ENCODE measurements at places on chromosomes 6 and 20. TPM values are rescaled to one million over a fixed set of nuclear protein-coding genes. Genes with fewer than 3 reads are reported as not detected.

GRCh38 chr20:35618263-35619131 lies 2.9 kb downstream of the SPAG4 start:
- no peak for DNase-seq

DNA sequence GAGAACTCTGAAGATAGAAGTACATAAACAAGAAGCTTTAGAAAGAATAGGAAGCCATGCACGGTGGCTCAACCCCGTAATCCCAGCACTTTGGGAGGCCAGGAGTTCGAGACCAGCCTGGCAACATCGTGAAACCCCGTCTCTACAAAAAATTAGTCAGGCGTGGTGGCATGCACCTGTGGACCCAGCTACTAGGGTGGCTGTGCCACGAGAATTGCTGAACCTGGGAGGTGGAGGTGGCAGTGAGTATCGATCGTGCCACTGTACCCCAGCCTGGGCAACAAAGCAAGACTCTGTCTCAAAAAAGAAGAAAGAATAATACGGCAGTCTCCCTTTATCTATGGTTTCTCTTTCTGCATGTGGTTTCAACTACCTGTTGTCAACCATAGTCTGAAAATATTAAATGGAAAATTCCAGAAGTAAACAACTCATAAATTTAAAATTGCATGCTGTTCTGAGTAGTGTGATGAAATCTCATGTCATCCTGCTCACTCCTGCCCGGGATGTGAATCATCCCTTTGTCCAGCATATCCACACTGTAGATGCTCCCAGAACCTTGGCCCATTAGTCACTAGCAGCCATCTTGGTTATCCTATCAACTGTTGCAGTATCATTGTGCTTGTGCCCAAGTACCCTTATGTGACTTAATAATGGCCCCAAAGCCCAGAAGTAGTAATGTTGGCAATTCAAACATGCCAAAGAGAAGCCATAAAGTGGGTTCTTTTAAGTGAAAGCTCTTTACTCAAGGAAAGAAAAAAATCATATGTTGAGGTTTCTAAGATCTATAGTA lies 22.1 kb downstream of the DEK start:
- DNase-seq: no peak

- no peak for DNase-seq
These were observed 1103.9 kb upstream of the GJE1 start for GRCh38 chr6:141028791-141029280.

DNA sequence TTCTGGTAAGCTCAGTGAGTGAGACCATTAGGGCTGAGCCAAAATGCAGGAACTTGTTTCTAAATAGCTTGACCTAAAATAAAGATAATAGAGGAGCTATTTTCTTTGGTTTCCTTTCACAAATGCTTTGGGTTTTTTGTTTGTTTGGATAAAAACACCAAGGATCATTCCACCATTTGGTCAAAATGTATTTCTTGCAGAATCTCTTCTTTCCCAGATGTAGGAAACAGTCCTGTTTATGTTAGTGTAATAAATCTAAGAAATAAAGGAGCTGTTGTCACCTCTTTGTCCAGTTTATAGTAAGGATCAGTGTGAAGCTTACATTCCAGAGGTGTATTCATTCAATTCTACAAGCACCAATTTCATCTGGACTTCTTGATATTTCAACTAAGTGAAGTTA lies 297.8 kb downstream of the GJA1 start:
- DNase-seq: no peak

DNA sequence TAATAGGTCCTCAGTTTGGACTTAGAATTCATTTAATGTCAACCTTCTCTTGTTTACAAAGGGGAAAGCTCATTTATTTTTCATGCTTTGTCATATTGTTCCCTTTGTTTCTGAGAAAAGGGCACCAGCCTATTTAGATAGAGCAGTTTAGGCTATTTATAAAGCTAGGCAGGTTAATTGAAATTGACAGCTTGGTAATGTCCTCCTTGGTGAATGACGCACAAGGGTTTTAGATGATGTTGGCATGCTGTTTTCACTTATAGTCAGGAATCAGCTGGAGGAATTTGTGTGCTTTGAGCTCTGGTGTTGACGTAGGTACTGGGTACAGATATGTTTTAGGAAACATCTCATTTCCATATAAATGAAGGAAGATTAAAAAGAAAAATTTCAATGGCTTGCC lies 45.2 kb downstream of the BCKDHB start:
- DNase-seq: no peak

DNA sequence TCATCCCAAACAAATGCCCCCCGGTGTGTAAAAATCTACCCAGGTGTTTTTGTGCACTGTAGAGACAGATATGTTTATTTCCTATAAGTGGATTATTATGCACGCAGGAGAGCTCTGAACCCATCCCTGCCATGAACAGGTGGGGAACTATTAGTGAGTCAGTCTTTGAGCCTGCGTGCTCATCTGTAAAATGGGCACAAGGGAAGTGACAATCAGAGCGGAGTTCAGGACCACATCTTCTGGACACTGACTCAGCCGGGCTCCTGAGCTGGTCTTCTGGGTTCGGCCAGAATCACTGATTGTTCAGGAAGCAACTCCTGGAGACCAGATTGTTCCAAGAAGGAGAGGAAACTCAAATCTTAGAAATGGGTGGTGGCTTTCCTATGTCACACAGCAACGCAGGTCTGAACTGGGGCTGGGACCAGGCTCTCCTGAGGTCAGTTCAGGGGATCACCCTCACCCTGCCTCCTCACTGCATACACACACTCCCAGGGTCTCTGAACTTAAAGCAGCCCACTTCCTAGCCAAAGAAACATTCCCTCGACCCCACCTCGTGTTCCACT lies 27.3 kb upstream of the TGM2 start:
- DNase-seq: no peak

GRCh38 chr6:108365478-108365877 lies 70.6 kb downstream of the AFG1L start:
- DNase-seq: no peak

DNA sequence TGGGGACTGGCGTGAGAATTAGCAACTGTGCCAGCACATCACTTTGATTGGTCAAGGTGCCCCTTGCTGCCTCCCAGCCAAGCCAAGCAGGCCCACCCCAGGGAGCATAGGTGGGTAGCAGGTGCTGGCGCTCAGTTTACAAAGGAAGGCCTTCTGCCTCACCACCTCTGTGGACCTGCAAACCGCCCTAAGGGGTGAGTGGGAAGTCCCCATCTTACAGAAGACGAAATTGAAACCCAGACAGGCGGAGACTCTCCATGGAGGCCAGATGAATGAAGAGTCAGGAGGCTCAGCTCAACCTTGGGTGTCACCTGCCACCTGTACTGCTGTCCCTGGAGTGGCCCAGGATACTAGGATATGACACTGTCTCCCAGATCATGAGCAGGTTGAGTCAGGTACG lies 21.5 kb upstream of the MAS1L start:
- DNase-seq: no peak

- DNase-seq: no peak
These were observed 187.1 kb downstream of the MYLK4 start for GRCh38 chr6:2563635-2564034.

PDYN gene
- polyA plus RNA-seq: 0.33 TPM

GRCh38 chr20:33812908-33813462 lies 1.8 kb downstream of the CHMP4B start:
- no peak for DNase-seq

TCFL5 gene
- polyA plus RNA-seq: 14.5 TPM

SEL1L2 gene
- not detected for polyA plus RNA-seq

DNA sequence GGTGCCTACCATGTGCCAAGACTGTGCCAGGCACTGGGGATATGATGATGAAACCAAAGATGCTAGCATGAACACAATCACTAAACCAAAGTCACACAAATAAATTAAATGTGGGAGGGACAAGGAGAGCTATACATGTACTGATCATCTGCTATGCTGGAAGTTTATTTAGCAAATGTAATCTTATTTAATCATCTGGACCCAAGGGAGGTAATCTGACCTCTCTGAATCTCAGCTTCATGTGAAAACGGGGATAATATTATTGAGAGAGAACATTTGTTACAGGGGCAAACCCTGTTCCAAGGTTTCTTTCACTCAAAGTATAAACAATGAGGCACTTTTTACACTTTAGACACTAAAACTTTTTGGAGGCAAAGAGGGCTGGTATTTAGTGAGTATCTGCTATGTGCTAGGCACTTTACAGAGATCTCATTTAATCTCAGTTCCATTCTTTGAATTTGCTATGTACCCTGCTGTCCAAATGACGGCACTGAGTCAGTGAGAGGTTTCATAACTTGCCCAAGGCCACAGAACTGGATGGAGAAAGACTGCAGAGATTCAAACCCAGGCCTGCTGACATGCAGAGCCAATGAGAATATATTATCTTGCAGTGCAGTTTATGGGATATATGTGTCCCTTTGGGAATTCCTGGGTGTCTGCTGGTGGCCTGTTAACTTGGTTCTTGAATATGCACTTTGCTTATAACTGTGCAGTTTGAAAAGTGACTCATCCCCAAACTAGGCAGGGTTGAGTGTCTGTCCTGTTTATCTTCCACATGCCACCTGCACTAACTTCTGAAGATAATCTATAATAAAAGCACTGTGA lies 3.3 kb upstream of the ASXL1 start:
- no peak for DNase-seq

DNA sequence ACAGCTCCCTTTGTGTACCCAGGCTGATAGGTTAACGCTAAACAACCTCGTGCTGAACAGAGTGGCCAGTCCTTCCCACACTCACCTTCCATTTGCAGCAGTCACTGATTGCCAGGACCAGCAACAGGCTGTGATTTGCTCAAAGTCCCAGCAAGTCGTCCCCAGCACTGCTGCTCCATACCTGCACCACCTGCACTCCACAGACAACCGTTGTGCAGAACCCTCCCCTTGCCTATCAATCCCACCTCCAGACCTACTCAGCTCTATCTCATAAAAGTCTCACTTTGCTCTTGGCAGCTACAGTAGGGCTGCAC lies 43.1 kb upstream of the SCML4 start:
- no peak for DNase-seq

- no peak for DNase-seq
These were observed 217.6 kb upstream of the DTNBP1 start for GRCh38 chr6:15880262-15880973.

- no peak for DNase-seq
These were observed 8.4 kb downstream of the CCDC167 start for GRCh38 chr6:37491171-37491829.

GRCh38 chr20:926670-927069 lies 10.5 kb upstream of the ANGPT4 start:
- no peak for DNase-seq

KCNB1 gene
- 1.1 TPM for polyA plus RNA-seq

WFDC10B gene
- not detected for polyA plus RNA-seq

DNA sequence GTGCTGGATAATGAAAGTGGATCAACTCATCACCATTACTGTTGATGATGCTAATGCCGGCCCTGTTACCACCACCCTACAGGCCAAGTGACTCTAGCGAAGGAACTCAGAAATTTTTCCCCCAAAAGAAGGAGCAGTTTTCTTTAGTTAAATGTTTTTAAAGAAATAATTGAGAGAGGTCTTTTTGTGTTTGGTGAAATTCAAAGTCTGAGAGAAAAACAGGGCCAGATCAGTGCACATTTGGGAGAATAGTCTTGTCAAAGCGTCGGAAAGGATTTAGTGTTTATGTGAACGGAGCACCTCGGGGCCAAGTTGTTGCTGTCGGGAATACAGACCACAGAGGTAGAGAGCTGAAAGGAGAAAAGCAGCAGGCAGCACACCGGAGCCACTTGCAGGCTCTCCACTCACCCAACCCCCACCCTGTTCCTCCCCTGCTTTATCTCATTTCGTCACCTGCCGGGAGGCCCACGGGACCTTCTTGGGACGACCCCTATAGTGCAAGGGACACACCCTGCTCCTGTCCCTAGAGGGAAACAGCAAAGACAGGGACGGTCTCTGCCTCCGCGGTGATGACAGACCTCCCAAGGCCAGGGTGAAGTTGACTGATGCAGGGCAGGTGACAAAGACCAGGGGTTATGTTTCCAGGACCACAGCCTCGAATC lies 6.8 kb downstream of the TFAP2B start:
- DNase-seq: no peak

GRCh38 chr6:55136916-55137315 lies 37.4 kb upstream of the HCRTR2 start:
- DNase-seq: no peak

SUMO4 gene
- 0.42 TPM for polyA plus RNA-seq

- no peak for DNase-seq
These were observed 83.5 kb downstream of the ZHX3 start for GRCh38 chr20:41234041-41234440.

DNA sequence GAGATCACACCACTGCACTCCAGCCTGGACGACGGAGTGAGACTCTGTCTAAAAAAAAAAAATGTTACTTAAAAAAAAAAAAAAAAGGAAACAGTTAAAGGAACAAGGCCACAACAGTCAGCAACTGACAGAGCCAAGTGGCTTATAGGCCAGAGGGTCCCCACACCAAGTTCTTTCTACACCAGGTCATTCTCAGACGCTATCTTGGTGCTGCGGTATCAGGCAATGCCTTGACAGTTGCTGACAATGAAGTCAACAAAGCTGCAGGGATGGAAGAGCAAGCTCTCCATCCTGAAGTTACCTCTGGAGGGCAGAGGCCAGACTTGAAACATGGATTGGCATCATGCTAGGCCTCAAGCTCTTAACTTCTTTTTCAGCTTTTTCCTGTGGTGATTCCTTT lies 31.9 kb downstream of the COMMD7 start:
- no peak for DNase-seq

DNA sequence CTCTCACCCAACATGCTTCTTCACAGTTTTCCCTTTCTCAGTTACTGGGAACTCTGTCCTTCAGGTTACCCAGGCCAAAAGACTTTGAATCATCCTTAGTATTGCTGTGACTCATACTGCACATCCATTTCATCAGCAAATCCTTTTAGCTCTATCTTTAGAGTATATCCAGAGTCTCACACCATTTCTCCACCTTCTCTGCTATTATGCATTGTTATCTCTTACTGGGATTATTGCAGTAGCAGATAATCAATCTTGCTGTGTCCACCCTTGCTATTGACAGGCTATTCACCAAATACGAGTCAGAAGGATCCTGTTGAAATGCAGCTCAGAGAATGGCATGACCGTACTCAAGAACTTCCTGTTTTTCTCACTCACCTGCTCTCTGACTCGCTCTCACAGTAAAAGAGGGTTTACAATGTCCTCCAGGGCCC lies 57.3 kb downstream of the BCKDHB start:
- no peak for DNase-seq

GRCh38 chr6:48086187-48086586 lies 24.8 kb downstream of the PTCHD4 start:
- no peak for DNase-seq

GRCh38 chr20:33554914-33555420 lies 65.1 kb downstream of the CBFA2T2 start:
- no peak for DNase-seq

GRCh38 chr6:116446399-116446798 lies 14.8 kb upstream of the CALHM6 start:
- no peak for DNase-seq
